ENCODE measurements at places on chromosomes 11 and 22.

- no peak for DNase-seq
Observed at GRCh38 chr11:25659706-25660105, 672.2 kb upstream of the ANO3 start.

DNA sequence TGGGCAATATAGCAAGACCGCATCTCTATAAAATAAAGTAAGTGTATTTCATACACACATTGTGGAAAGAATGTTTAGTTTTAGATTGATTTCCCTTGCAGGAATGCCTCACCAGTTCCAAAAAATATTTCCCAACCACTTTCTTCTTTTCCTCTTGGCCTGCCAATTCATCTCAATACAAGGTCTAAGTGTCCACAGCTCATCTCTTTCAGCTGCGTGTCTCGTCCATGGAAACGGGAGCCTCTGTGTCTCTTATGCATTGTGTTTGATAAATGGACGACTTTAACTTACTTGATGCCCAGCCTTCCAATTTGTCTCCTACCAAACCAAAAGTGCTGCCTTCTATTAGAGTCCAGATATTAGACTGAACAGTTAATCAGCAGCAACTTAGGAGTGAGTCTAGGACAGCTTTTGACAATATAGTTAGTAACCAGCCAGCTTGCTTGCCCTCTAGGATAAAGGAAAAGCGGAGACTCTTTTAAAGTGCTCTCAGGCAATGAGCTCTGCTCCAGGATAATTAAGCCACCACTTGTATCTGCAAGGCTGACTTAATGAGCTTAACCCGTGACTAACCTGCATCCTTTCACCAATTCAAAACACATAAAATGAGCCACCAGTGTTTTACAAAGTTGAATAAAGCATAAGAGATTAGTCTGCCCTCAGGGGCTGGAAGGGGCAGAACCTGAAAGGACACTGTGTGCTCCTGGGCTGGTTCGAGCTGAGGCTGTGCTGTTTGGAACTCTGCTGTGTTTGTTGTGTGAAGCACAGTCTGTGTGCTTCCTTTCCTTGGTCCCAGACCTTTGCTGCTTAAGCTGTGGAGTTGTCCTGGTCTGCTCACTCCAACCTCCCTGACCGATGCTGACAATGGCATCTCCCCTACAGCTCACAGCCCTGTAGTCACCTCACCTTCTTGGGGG lies 27.5 kb downstream of the FBXO7 start:
- DNase-seq, result no peak

- DNase-seq, result no peak
Observed at GRCh38 chr11:116786966-116787365, 857 bp downstream of the ZPR1 start.

DNA sequence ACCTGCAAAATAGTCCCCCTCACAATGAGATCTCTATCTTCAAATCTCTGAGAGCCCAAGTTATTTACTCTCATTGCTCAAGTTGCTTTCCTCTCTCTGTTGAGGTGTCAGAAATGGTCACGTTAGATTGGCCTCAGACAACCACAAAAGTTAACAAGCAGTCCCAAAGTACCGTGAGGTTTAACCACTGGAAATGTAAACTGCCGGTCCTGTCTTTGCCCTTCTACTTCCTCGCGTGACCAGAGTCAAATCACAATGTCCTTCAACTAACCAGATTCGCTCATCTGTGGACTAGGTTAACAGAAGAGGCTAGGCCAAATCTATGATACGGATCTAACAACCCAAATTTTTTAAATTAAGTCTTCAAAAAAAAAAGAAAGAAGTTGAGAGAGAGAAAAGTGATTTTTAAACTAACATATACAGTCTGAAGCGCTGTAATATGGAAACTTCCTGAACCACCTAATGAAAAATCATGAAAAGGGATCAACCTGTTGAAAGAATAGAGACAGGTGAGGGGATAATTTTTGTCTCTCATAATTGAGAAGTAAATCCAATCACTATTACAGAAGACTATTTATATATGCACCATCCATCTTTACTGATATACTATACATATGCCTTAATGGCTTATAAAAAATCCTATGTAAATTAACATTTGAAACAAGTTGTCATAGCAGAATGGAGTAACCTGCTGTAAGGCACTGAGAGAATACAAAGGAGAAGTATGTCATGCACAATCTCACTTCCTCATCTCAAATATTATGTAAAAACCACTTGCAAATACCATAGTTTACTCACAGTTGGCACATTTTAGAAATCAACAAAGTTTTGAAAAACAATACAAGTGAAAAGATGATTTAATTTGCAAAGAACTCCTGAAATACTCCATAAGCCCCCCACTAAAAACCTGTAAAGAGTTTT lies 3.3 kb upstream of the JAML start:
- DNase-seq, result no peak

GRCh38 chr22:30910358-30910757 lies 58.2 kb downstream of the MORC2 start:
- no peak for DNase-seq

DNA sequence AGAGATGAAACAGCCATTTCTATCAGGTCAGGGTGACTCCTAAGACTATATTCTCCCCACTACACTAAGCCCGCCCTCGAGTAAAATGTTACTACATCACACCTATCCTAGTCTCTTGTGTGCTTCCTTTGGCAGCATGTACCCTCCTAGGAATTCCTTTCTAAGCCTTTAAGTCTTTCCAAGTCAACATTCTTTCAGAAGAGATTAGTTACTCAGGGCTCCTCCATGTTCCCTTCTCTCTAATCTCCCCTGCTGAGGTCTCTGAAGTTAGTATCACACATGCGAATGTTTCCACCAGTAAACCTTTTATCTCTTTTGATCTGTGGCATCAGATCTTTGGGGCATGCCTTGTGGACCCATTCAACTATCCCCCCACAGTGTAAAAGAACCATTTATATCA lies 873.7 kb upstream of the FAT3 start:
- DNase-seq, result no peak

DNA sequence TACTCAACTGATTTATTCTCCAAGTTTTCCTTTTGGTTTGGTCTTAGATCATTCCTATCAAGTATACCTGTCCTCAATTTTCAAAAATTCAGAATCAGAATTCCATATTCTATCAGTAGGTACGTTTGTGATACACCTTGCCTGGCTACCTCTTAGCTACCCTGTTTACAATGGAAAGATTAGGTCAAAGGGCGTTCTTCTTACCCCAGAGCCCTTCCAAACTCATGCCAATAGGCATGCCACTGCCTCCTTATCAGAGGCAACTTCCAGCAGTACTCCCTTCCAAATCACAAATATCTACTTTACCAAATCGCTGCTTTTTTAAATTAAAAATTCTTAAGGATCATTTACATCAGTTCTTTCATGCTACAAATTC lies 1.0 kb downstream of the PATL1 start:
- DNase-seq, result no peak

DNA sequence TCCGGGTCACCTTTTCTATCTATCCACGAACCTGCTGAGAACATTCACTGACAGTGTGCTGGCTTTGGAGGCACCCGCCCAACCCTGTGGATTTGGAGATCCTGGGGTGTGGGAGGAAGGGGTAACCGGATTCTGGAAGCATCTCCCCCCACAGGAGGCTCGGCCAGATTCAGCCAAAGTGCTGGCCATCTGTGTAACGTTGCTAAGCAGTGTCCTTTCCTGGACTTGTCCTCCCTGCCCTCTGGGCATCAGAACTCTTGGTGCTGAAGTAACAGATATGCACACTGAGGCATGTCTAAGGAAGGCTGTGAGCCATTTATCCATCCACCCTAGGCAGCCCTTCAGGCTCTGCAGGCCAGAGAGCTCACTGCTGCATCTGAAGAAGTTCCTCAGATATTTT lies 85.7 kb downstream of the SNX19 start:
- no peak for DNase-seq

GRCh38 chr11:70954471-70954870 lies 297.9 kb downstream of the SHANK2 start:
- no peak for DNase-seq

DNA sequence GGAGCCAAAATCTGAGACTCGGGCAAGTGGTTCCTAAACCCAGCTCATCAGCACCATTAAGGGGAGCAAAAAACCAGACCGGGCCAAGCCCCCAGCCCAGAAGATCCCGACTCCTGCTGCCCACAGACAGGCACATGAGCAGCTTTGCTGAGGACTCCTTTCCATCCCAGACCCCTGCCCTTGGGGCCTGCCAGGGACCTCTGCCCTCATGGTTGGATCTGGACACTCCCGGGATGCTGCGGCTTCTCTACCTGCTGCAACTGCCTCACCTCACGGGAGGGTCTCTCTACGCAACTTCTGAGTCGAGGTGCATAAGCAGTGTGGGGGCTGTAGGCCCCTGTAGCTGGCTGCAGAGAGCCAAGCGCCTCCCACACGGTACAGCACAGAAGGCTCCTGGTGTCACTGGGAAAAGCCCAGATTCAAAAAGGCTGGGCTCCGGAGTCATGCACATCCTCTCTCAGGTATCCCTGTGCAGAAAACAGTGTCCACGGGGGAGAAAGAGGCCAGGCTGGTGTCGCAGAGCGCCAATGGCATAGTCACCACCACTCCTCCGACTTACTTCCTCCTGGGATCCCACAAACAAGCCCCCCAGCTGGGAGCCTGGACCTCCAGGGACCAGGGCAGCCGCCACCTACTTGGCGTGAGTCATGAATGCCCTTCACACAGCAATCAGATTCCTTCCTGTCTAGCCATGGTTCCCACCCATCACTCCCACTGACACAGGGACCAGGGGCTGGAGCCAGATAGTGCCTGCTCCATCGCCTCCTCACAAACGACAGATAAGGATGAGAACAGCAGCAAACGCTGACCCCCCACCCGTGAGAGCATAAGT lies 122.1 kb downstream of the BCR start:
- DNase-seq, result no peak

DNA sequence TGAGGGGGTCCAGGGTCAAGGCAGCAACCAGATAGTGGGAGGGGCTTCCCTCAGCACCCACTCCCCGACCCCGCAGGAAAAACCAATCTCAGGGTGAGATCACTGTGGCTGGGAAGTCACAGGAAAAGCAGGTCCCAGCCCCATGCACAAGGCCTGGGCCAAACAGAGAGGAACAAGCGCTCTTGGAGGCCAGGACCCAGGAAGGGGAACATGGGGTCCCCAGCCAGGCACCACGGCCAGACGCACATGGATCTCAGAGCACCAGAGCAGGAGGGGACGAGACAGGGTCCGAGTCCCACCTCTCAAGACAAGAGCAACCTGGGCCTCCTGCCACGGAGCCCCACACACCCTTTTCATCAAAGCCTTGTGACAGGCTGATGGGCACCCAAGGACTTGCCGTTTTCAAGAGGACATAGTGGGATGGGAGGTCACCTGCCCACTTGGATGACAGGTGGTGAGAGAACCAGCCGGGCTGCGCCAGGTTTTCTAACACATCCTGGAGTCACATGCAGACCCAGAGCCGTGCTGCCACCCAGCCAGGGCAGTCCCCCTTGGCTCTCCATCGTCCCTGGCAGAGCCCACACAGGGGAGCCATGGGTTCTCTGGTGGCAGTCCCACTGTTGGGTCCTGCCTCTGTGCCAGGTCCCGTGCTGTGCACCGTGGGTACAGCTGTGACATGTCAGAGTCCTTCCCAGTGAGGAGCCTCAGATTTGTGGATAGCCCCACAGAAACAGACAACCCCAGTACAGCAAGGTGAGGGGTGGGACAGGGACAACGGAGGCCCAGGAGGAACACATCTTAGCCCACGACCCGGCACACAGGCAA lies 13.2 kb downstream of the POLR3H start:
- no peak for DNase-seq

DNA sequence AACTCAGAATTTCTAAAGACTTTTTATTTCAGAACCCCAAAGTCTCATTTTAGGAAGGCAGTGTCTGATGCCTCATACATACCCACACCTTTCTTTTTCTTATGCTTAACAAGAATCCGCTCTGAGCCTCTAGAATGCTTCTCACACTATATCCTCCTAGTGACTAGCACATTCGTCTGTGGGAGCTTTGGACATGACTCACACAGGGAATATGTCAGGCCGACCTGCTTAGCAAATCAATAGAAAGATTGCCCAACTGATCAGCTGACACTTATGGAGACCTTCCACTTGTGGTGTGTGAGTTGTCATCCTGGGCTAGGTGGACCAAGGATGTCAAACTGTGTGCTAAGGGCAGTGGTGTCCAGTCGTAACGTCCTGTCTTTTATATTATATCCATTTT lies 129.9 kb upstream of the TTC12 start:
- DNase-seq, result peak; percentile 79

GRCh38 chr11:77111277-77111676 lies 8.6 kb downstream of the OMP start:
- DNase-seq, result no peak

- no peak for DNase-seq
Observed at GRCh38 chr11:1728301-1728700, 22.1 kb downstream of the IFITM10 start.

DNA sequence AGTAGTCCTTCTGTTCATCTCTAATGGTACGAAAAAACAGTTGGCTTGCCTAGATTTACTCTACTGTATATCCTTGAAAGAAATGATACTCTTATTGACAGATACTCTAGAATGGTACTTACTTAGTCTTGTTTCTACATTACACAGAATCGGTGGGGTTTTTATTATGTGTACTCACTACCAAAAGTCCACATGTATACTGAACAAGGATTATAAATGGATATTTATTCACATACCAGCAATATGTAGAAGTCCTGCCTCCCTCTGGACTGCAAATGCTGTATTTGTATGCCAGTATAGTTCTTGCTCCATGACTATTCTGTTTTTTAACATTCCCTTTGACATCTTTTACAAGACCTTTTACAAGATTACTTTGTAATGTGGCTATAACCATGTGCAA lies 13.9 kb downstream of the PCF11 start:
- no peak for DNase-seq

DNA sequence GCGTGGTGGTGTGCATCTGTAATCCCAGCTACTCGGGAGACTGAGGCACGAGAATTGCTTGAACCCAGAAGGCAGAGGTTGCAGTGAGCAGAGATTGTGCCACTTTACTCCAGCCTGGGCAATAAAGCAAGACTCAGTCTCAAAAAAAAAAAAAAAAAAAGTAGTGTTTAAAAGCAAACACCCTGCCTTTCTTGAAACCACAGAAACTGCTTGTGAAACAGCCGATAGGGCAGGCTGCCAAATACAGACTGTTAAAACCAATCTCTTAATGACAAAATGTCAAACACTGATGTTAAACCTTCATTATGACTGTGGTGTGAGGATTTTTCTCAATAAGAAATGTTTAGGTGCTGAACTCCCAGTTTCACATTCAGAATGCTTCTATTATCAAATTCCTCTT lies 27.3 kb downstream of the MARK2 start:
- no peak for DNase-seq

GRCh38 chr22:44368611-44369292 lies 56.0 kb upstream of the SHISAL1 start:
- DNase-seq, result no peak

- DNase-seq, result no peak
Observed at GRCh38 chr11:105718641-105719040, 108.8 kb downstream of the GRIA4 start.

- no peak for DNase-seq
Observed at GRCh38 chr11:68509066-68509465, 48.5 kb downstream of the PPP6R3 start.

DNA sequence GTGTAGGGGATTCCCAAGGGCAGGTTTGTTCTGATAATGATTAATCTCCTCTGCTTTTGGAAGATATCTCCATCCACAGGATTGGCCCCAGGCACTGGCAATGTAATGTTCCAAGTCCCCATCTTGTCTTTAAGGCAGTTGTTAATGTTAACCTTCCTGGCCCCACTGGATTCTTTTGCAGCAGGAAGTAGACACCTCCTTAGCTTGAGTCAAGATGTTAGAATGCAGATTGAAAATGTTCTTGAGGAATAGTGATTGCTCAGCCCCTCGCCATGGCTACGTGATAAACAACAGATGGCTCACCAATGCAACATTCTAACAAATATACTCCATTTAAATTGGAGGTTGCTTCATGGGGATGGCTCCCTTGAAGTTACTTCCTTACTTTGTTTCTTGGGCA lies 7.3 kb downstream of the HEPHL1 start:
- DNase-seq, result no peak

- DNase-seq, result no peak
Observed at GRCh38 chr11:121376130-121376529, 76.0 kb upstream of the SORL1 start.
